Right atrium auricular region (tissue), 2 donors: ENCODE measurements at places on chromosomes 5 and 9. TPM values are rescaled to one million over a fixed set of nuclear protein-coding genes. Genes with fewer than 3 reads are reported as not detected.

DNA sequence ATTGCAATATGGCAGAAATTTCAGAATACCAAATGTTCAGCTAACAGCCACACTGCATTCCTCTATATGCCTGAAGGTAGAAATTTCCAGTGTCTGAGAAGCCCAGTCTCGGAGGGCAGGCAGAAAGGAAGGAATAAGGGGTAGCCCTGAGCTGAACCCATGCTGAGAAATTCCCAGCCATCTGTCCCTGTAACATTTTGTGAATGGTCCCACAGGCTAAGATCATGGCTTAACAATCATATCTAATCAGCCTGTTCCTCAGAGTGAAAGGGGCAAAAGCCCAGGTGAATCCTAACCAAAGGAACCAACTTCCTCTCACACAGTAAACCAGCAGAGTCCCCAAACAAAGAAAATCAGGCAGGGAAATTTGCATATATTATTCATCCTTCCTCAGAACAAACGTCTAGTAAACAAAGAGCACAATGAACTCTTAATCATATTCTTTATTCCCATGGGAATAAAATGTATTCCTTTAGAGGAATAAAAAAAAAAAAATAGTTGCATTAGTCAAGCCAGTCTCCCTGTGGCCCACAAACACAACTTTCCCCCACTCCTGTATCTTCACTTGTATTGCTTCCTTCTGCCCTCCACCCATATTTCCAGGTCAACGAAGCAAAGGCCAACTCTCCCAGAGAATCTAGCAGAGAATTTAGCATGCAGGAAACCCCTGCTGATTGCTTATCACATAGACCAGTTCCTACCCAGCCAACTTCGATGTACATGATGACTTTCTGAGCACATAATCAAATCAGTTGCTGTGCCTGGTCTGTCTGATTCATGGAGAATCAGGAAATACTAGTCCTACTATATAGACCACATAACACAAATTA, 257.6 kb downstream of the FAM114A2 start:
- no peak overlapping the region for H3K4me3 ChIP-seq
- no peaks in the 10 kb centered on the region for H3K27me3 ChIP-seq
- H3K36me3 ChIP-seq: no peaks in the 10 kb centered on the region

Gene PCDHGA2
- 7.7 TPM for total RNA-seq

Gene TJP2
- total RNA-seq: 46.3 TPM

DNA sequence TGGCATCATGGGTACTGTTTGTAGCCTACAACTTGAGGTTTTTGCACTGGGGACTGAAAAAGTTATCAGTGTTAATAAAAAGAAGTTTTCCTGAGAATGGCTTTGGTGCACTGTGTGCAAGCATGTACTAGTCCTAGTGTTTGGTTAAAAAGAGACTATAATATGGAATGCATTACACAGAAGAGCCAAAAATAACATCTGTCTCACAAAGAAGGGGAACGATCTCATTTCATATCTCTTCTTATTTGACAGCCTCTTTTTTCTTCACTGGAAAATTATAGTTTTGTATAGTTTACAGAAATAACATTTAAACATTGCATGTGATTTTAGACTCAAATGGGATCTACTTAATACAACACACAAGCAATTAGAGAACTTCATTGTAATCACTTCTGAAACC, 127.0 kb upstream of the GDNF start:
- no peak for DNase-seq
- H3K4me1 ChIP-seq: no peaks in the 10 kb centered on the region
- no peak overlapping the region for H3K4me3 ChIP-seq
- no peaks in the 10 kb centered on the region for H3K27me3 ChIP-seq

DNA sequence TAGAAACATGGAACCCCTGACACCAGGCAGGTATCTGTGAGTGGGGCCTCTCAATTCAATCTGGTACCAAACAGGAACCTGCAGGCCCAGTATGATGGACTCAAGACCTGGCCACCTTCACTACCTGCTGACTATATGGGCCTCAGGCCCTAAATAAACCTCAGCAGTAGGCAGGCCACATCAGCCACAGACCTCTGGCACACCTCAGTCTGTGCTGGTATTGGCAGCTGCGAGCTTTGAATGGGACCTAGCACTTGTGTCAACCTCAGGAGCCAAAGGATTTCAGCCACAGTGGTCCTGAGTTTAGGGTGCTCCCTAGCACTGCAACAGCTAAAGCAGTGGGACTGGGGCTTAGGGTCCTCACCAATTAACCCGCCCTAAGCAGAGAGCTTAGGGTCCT, 325.5 kb downstream of the ZNF608 start:
- H3K27me3 ChIP-seq: no peaks in the 10 kb centered on the region
- no peaks in the 10 kb centered on the region for H3K4me1 ChIP-seq
- no peak overlapping the region for H3K27ac ChIP-seq
- no peak overlapping the region for H3K4me3 ChIP-seq
- DNase-seq: no peak
- H3K36me3 ChIP-seq: no peaks in the 10 kb centered on the region

GRCh38 chr5:3339798-3340115, 255.9 kb upstream of the IRX1 start:
- no peak overlapping the region for H3K4me3 ChIP-seq
- no peak for DNase-seq
- H3K4me1 ChIP-seq: no peaks in the 10 kb centered on the region
- no peaks in the 10 kb centered on the region for H3K27me3 ChIP-seq

Gene C9orf50
- not detected for total RNA-seq

Gene PPIP5K2
- total RNA-seq: 17.9 TPM

Gene LCNL1
- total RNA-seq: 0.24 TPM

Gene SLC6A7
- total RNA-seq: not detected

DNA sequence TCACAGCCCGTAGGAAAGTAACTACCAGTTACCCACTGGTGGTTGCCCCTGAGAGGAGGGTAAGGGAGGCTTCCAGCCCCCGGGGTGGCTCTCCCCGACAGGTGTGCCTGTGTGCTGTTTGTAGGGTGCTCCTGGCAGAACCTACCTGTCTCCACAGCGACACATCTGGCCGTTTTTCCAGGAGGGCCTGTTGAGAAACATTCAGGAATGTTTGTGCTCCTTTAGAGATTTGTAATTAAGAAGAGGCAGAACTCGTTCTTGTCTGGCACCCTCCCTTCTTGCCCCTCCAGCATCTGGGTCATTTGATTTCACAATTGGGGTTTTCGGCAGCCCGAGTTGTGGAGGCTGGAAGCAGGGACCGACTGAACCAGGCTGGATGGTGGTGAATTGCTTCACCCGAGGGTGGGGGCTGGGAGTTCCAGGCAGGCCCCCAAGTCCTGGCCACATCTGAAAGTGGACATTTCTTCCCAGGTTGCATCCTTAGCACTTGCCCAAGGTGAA, 74.2 kb downstream of the WWC1 start:
- H3K27ac ChIP-seq: no peak overlapping the region
- H3K36me3 ChIP-seq: no peaks in the 10 kb centered on the region
- no peak for DNase-seq
- H3K4me3 ChIP-seq: no peak overlapping the region

DNA sequence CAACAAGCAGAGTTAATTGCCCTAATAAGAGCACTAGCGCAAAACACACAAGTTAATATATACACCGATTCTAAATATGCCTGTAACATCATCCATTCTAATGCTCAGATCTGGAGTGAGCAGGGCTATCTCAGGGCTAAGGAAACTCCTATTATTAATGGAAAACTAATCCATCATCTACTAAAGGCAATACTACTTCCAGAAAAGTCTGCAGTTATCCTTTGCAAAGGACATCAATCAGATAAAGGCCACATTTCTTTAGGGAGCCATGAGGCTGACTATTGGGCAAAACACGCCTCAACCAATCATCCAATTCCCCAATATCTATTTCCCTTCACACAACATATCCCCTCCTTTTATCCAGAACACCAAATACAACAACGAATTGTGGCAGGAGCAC, 1032.3 kb upstream of the NUDT12 start:
- H3K27ac ChIP-seq: no peak overlapping the region
- H3K36me3 ChIP-seq: no peaks in the 10 kb centered on the region
- DNase-seq: no peak
- no peaks in the 10 kb centered on the region for H3K4me1 ChIP-seq
- no peaks in the 10 kb centered on the region for H3K27me3 ChIP-seq

- H3K4me1 ChIP-seq: peaks cover 77% of the 10 kb centered on the region
- H3K27me3 ChIP-seq: no peaks in the 10 kb centered on the region
- peaks cover 16% of the 10 kb centered on the region for H3K36me3 ChIP-seq
- DNase-seq: no peak
- no peak overlapping the region for H3K4me3 ChIP-seq
- peak overlapping the region; percentile 70 for H3K27ac ChIP-seq
These were observed 4.5 kb downstream of the REEP5 start for GRCh38 chr5:112917453-112917995.

GRCh38 chr5:111013011-111013410, 58.5 kb upstream of the TSLP start:
- no peak overlapping the region for H3K27ac ChIP-seq
- H3K27me3 ChIP-seq: no peaks in the 10 kb centered on the region
- no peak overlapping the region for H3K4me3 ChIP-seq
- H3K4me1 ChIP-seq: no peaks in the 10 kb centered on the region

GRCh38 chr5:140609126-140609525, 23.8 kb downstream of the CD14 start:
- H3K4me3 ChIP-seq: no peak overlapping the region
- no peaks in the 10 kb centered on the region for H3K27me3 ChIP-seq
- no peaks in the 10 kb centered on the region for H3K36me3 ChIP-seq
- peak overlapping the region; percentile 13 for H3K27ac ChIP-seq
- no peak for DNase-seq

DNA sequence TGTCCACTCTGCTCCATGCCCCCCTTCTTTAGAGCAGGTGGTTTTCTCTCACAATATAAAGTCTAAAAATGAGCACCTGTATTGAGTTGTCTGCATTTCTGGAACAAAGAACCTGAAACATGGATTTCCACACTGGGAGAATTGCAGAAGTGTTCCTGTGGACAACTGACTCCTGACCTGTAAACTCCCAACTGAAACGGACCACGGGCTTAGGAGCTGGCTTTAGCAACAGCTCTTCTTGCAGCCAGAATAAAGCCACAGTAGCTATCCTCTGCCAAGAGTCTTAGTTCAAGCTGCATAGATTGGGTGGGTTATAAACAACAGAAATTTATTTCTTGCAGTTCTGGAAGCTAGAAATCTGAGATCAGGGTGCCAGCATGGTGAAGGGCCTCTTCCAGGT, 194.7 kb downstream of the DTWD2 start:
- no peak overlapping the region for H3K4me3 ChIP-seq
- no peaks in the 10 kb centered on the region for H3K27me3 ChIP-seq
- no peak for DNase-seq
- no peaks in the 10 kb centered on the region for H3K36me3 ChIP-seq

GRCh38 chr9:38708759-38709158, 11.2 kb downstream of the FAM240B start:
- no peak overlapping the region for H3K27ac ChIP-seq
- H3K4me3 ChIP-seq: no peak overlapping the region
- H3K4me1 ChIP-seq: no peaks in the 10 kb centered on the region

GRCh38 chr9:117305454-117305853, 109.4 kb downstream of the ASTN2 start:
- H3K4me3 ChIP-seq: no peak overlapping the region
- no peak overlapping the region for H3K27ac ChIP-seq
- no peaks in the 10 kb centered on the region for H3K27me3 ChIP-seq
- no peaks in the 10 kb centered on the region for H3K36me3 ChIP-seq

DNA sequence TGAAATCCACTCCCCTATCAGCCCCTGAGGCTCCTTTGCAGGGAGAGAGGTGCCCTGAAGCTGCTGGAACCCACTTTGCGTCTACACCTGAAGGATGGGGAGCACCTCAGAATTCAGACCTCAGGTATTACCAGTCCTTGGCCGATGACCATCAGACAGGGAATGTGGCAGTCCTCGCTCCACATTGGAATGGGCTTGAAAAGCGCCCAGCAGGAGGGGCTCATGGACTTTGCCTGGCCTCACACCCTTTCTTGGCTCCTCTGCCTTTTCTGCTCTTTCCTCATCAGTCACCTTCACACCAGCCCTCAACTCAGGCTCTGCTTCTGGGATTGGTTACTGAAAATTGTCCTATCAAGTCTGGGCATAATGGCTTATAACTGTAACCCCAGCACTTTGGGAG, 83.9 kb downstream of the BARX1 start:
- no peaks in the 10 kb centered on the region for H3K27me3 ChIP-seq
- no peak overlapping the region for H3K27ac ChIP-seq
- no peak overlapping the region for H3K4me3 ChIP-seq
